ENCODE measurements at places on chromosomes 1 and 21.

GRCh38 chr1:184838504-184838951 is 83.9 kb upstream of the EDEM3 start:
- no peak for DNase-seq

DNA sequence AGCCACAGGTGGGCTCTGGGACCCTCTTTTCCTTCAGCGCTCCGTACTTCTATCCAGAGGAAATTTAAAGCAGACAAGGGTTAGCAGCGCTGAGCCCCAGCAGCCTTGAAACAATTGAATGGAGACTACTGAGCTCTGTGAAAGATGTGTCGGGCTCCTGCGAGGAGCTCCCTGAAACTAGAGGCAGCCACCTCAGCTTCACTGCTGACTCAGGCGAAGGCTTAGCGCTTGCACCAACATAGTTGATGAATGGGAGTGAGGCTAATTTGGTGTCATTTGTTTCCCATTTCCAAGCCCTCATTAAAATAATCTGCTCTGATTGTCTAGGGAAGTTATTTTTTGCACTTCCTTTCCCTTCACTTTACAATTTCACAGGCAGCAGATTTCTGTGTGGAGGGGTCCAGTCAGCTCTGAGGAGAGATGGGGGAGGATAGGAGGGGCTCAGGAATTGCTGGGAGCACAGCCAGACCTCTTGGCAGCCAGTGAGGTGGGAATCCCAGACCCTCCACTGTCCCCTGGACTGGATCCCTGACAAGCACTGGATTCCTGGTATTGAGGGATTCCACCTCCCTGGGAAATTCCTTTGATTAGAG is 398.9 kb upstream of the PLXNA2 start:
- DNase-seq = no peak

GRCh38 chr1:228317411-228317828 is 89.2 kb downstream of the TRIM11 start:
- DNase-seq = no peak

- DNase-seq = no peak
These were observed 68.0 kb downstream of the FAAP20 start for GRCh38 chr1:2126331-2127186.

DNA sequence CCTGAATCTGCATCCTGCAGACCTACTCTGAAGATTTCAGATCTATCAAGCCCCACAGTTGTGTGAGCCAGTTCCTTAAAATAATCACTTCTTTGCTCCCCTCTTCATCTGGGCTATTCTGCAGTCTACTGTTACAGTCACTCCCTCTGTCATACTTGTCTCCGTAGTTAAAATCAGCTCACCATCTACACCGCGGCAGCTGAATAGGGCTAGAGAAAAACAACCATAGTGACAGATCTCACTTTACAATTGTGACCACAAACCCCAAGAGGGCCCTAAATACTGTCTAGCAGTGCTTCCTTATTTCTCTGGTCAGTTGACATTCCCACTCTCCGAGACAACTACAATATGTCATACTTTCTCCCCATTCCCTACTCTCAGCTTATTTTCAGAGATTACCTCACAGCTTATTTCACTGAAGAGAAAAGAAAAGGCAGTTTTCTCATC is 12.9 kb downstream of the DESI2 start:
- DNase-seq = no peak

DNA sequence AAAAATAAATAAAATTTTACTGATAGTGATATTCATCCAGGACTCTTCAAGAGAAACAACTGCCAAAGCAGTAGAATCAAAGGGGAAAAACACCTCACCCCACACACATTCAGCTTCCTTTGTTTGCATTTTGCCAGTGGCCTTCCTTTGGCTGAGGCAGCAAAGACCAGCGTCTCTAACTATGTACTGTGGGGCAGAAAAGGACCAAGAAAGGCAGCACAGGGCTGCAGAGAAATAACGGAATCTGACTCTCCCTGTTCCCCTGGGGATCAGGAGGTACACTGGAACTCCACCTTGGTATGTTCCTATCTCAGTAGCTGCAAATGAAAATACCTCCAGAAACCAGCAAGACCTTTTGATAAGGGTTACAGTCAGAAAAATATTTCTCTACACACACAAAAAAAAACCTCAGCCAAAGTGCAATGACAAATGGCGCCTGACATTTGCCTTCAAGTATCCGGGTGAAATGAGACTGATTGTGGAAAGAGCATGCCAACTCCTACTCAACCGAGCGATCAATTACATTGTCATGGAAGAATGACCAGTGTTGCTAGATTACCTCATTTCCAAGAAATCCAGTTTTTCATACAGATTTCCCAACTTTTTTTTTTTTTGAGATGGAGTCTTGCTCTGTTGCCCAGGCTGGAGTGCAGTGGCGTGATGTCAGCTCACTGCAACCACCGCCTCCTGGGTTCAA is 50.9 kb downstream of the TARBP1 start:
- no peak for DNase-seq

GRCh38 chr1:17909634-17910033 is 154.5 kb downstream of the ACTL8 start:
- DNase-seq = no peak

- no peak for DNase-seq
These were observed 46.7 kb downstream of the RPRD2 start for GRCh38 chr1:150410582-150411101.

DNA sequence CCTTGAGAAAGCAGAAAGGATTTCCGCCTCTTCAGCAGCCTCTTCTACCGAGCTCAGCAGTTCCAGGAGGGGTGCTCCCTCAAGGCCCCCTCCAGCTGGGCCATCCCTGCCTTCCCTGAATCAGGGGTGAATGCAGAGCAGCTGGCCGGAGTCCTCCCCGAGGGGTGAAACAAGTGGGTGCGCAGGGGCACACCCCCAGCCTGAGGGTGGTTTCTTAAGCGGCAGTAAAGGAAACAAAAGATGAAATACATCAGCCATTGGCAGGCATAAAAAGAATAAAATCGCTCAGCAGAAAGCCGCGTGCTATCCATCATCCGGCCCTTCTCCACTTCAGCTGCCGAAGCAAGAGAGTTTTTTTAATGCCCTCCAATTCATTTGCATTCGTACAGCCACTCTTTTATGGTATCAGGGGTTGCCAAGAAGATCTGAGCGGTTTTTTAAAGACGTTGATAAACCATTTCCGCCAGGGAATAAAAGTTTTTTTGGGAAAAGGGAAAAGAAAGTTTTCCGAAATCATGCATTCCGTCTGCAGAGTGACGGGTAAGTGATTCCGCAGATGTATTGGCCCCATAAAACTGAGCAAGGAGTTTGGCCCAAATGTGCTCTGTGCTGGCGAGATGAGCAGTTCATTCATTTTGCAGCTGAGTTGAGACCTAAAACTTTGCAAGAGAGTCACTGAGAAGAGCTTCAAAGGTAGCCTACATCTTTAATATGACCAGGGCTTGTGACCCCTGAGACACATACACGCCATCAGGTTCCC is 73.7 kb upstream of the ZC3H12A start:
- no peak for DNase-seq

- DNase-seq = no peak
These were observed 579.2 kb downstream of the PTPRC start for GRCh38 chr1:199218065-199218464.

DNA sequence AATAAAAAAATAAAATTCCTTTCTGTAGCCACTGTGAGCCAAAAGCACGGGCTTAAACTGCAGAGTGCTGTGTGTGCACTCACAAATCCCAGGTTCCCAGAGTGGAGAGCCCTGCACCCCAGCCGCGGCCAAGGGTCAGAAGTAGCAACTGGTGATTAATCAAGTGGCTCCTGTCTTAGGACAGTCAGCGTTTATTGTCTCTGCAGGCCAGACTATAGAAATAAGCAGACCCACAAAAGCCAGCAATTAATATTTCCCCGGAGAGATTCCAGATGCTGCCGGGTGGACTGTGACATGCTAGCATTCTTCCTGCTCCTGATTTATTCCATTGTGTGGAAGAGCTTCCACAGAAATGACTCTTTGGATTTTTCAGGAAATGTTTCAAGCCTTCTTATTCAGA is 412.2 kb downstream of the KIF26B start:
- no peak for DNase-seq

- DNase-seq = peak; percentile 23
These were observed 1.4 kb downstream of the PINK1 start for GRCh38 chr1:20634594-20635084.

- no peak for DNase-seq
These were observed 8.1 kb upstream of the LMX1A start for GRCh38 chr1:165364568-165365133.

DNA sequence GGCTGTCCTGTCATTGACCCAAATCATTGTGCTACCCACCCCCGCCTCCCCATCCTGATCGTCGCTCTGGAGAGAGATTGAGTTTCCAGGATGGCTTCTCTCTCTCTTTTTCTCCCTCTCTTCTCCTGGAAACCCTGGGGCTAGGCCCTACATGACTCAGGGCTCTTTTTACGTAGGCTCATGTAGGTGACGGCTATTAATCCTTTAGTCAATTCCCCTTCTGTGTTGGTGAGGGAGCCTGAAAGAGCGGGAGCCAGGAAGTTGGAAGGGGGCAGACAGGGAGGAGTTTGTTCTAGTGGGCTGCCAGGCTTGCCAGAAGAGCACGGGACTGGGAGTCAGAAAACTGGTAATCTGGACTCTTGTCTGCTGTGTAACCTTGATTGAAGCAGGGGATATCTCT is 9.7 kb downstream of the ATP2B4 start:
- DNase-seq = no peak

DNA sequence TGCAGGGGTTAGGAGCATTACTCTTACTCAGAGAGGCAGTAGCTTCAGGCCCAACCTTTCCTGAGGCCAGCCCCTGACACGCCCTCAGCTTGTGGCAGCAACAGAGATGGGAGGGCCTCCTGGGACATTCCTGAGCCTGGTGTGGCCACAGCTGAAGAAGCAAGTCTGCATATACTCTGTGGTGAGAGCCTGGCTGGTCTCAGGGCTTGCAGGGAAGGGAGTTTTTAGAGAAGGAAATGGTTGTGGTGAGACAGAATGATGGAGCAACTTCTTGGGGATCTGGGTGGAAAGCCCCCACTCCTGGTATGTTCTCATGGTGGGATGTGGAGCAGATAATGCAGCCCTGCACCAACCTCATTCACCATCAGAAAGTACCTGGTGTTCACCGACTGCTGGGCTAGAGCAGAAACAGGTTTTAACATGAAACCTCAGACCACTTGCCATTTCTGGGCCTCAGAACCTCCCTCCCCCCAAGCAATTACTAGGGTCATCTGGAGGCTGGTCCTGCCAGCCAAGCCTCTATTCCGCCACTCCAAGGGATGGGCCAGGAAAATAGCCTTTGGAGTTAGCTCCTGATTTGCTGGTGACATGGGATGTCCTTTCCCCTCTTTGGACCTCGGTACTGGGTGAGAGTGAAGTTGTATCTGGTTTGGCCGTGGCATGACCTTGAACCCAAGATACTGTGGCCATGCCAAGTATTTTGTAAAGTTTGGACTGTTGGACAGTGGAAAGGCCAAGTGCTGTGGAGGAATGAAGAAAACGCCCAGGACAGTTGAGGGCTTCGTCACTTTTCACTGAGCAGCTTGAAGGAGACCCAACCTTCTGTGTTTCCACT is 28.1 kb upstream of the RNF19B start:
- peak; percentile 57 for DNase-seq

DNA sequence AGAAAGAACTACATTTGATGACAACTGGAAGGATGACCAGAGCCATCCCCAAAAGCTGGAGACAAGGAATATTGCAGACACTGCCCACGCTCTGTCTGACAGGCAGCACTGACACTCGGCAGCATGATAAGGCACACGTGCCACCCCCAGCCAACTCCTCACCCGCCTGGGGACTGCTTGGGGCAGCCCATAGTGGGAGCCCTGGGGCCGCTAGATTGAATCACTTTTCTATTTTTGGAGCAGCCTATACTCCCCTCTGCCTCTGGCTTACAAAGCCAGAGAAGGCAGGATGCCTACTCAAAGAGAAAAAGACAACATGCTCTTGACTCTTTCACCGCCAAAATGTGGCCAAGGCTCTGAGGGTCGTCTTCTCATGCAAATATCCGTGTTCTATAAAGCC is 1.3 kb downstream of the SMG5 start:
- no peak for DNase-seq

GRCh38 chr1:73160759-73161158 is 878.4 kb upstream of the NEGR1 start:
- no peak for DNase-seq

DNA sequence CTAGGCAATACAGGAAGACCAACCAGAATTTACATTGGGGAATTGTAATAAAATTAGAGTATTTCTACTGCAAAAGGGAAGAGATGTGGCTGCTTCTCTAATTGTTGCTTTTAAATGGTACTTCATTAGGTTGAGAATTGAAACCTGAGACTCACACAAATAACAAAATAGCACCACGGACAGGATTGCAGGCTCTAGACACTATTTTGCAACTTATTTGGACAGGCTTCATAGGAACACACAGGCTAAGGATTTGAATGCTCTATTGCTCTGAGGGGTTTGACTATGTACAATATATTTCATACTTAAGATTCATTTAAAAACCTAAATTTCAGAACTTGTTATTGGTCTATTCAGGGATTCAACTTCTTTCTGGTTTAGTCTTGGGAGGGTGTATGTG is 79.6 kb downstream of the ATP1B1 start:
- DNase-seq = no peak

DNA sequence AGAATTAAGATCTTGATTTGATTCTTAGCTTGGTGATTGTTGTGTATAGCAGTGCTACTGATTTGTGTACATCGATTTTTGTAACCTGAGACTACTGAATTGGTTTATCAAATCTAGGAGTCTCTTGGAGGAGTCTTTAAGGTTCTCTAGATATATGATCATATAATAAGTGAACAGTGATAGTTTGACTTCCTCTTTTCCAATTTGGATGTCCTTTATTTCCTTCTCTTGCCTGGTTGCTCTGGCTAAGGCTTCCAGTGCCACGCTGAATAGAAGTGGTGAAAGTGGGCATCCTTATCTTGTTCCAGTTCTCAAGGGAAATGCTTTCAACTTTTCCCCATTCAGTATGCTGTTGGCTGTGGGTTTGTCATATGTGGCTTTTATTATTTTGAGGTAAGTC is 61.5 kb upstream of the LYST start:
- no peak for DNase-seq

DNA sequence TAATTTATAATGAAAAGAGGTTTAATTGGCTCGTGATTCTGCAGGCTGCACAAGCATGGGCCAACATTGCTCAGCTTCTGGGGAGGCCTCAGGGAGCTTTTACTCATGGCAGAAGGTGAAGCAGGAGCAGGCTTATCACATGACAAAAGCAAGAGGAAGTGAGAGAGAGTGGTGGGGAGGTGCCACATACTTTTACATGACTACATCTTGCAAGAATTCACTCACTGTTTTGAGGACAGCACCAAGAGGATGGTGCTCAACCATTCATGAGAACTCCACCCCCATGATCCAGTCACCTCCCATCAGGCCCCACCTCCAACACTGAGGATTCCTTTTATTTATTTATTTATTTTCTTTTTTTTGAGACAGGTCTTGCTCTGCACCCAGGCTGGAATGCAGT is 5.5 kb upstream of the PLEKHM2 start:
- no peak for DNase-seq
